ENCODE measurements at places on chromosomes 1 and 21.

GRCh38 chr1:116777831-116778830 lies 23.9 kb downstream of the CD2 start:
- no peak for DNase-seq

- DNase-seq = no peak
Measured at GRCh38 chr1:246384616-246385015, 122.5 kb downstream of the SMYD3 start.

DNA sequence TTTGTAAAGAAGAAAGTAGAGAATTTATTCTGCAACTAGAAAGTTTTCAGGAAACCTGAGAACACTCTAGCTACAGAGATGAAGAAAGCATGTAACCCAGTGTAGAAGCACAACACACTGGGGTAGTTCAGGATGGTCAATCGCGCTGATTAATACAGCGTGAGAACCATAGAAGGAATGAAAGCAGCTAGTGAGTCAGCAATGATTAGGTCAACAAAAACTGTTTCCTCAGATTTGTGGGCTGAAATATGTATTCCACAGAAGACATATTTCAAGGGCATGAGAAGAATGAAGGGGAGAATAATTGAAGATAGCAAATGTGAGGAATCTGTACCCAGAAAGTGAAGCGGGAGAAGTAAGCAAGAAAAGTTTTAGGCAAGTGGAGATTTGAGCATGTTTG lies 97.8 kb upstream of the ADGRL2 start:
- no peak for DNase-seq

DNA sequence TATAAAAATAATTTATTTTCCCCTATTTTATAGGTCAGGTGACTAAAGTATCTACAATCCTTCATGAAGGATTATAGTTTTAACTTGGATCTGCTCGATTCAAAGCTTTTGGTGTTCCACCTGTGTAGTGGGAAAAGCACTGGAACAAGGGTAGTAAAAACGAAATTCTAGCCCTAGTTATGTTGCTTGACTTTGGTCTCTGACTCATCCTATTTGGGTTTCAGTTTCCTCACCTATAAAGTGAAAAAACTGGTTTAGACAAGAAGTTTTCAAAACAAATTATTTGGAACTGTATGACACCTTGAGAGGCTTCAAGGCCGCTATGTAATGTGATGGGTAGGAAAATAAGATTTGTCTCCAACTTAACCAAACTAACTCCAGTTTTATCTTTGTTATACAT lies 505.2 kb upstream of the ZRANB2 start:
- no peak for DNase-seq

- no peak for DNase-seq
Measured at GRCh38 chr1:3984586-3984985, 84.5 kb upstream of the C1orf174 start.

DNA sequence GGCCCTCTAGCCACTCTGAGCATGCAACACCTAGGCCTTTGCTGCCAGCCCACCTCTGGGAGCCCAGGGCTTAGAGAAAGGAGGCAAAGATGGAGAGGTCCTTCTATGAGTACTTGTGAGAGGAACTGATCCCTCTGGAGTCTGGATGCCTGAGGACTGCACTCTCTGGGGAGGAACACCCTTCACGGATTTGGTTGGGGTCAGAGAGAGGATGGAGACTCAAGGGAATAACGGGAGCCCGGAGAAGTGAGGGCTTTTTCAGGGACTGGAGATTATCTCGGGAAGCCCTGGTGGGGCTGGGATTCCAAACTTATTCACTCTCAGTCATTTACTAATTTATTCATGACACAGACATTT lies 413 bp upstream of the C1orf232 start:
- DNase-seq = no peak

DNA sequence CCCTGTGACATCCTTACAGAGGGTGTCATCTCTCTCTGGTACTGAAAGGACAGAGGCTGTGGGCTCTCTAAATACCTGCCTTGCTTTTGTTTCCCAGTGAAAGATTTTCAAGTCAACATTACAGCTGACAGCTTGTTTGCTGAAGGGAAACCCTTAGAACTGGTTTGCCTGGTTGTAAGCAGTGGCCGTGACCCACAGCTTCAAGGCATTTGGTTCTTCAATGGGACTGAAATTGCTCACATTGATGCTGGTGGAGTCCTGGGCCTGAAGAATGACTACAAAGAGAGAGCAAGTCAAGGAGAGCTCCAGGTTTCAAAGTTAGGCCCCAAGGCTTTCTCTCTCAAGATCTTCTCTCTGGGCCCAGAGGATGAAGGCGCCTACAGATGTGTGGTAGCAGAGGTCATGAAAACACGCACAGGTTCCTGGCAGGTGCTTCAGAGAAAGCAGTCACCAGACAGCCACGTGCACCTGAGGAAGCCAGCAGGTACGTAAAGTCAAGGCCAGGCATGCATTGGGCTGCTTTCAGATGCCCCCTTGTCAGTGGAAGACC lies 11.8 kb downstream of the CD101 start:
- no peak for DNase-seq

GRCh38 chr1:21313203-21313885 lies 23.1 kb upstream of the ECE1 start:
- DNase-seq = no peak

- DNase-seq = no peak
Measured at GRCh38 chr1:158149175-158149574, 31.5 kb upstream of the CD1D start.

DNA sequence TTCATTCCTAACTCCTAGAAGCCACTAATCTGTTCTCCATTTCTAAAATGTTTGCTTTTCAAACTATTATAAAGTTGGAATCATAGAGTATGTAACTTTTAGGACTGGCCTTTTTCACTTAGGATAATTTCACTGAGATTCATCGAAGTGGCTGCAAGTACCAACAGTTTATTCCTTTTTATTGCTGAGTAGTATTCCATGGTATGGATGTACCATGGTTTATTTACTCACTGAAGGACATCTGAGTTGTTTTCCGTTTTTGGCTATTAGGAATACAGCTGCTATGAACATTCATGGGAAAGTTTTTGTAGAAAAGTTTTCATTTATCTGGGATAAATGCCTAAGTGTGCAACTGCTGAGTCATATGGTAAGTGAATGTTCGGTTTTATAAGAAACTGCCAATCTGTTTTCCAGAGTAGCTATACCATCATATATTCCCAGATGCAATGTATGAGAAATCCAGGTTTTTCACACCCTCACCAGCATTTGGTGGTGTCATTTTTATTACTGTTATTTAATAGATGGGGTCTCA lies 66.3 kb downstream of the SLC27A3 start:
- no peak for DNase-seq

- no peak for DNase-seq
Measured at GRCh38 chr1:204882479-204882878, 11.8 kb downstream of the NFASC start.

DNA sequence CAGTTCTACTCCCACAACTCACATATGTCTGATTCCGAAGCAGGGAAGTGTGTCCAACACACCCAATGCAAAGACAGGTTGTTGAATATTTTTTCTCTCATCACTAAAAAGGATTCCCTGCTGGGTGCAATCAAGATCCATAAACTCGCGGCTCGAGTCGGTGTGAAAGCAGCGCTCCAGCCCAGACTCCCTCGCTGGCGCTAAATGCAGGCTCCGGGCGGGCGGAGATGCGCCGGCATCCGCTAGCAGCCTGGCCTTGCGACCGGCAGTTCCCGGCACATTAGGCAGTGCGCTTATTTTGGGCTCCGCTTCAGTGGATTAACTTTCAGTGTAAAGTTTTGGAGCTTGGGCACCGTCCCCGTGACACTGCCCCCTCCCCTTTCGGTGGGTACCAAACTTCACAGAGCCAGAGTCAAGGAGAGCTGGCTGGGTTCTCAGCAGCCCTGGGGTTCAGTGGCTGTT lies 87.7 kb upstream of the POU3F1 start:
- DNase-seq = no peak

DNA sequence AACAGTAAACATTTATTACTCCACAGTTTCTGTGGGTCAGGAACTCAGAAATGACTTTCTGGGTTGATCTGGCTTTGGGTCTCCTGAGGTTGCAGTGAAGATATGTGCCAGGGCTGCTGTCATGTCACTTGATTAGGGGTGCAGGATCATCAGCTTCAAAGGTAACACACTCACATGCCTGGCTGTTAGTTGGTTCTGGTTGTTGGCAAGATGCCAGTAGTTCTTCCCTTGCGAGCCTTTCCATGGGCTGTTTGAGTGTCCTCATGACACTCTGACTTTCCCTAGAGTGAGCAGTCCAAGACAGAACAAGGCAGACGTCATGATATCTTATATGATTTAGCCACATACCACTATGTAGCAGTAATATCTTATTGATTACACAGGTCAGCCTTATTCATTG lies 1.8 kb downstream of the SWT1 start:
- DNase-seq = no peak

DNA sequence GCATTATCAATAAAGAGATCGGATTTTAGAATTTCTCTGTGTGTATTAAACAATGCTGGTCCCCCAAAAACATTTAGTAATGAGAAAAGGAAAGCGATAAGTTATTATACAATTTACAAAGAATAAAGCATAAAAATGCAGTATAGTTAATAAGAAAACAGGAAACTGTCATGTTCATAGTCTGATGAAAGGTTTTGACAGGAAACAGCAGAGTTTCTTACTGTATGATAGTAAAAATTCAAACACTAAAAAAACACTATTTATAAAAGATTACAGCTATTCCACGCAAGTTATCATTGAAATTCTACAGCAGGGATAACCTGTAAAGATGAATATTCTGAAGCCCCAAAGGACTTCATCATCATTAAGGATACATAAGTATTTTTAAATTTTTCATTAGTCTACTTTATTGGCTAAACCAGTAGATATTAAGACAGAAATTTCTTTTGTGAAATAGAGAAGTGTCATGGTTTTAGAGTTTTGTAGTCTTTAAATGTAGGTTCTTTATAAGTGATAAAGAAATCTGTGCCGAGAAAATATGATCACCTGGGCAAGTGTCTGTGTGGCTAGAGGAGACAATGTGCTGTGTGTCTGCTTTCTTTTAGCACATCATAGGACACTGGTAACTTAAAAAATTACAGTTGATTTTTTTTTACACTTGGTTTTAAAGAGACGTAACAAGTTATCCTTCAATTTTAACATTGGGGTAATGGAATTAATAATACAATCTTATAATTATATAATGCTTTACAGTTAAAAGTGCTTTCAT lies 49.7 kb upstream of the GFI1 start:
- no peak for DNase-seq

- no peak for DNase-seq
Measured at GRCh38 chr21:45470087-45470515, 65.1 kb downstream of the COL18A1 start.

DNA sequence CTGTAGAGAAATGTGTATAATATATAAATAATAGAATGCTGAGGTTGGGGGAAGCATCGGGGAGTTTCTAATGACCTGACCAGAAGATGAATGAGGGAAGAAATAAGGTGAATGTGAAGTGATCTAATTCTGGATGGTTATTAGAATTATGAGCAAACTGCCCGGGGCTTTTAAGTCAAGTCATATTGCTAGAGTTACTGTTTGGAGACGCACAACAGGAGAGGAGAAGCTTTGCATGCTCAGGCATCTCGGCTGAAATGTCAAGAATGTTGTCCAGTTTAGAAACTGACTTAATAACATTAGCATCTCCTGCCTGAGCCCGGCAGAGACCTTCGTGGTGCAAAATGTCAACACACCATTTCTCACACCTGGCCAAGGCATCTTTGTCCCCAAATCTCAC lies 119.1 kb downstream of the RRAGC start:
- DNase-seq = no peak

DNA sequence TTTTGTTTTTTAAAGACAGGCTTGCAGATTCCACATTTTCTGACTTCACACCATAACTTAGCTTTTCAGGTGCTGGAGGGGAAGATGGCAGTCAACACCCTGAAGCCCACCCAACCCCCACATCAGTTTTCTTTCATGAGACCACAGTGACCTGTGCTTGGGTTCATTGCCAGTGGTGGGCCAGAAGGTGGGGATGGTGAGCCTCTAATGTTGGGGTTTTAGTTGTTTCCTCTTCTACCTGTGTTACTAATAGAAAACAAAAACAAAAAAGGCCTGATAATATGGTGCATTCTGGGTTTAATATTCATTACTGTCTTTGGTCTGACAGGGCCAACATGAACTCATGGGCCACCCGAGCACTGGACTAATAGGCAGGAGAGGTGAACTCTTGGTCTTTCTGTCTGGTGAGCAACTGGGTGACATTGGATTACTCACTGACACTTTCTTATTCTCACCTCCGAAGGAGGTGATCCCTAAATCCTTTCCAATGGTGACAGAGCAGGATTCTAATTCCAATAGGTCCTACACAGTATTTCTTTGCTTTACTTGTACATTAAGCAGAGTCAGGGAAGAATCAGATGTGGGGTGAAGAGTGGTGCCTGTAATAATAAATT lies 132.8 kb downstream of the CLIC6 start:
- no peak for DNase-seq

- no peak for DNase-seq
Measured at GRCh38 chr1:39076127-39076798, 50.1 kb downstream of the NDUFS5 start.

- no peak for DNase-seq
Measured at GRCh38 chr1:52683367-52683940, 14.7 kb downstream of the COA7 start.

- DNase-seq = no peak
Measured at GRCh38 chr1:100793659-100794058, 74.1 kb downstream of the VCAM1 start.
